ENCODE measurements at places on chromosomes 12 and 14. TPM values are rescaled to one million over a fixed set of nuclear protein-coding genes. Genes with fewer than 3 reads are reported as not detected.

- no peak for DNase-seq
These were observed 575.3 kb downstream of the TMTC2 start for GRCh38 chr12:83261998-83262397.

- no peak for DNase-seq
These were observed 37.2 kb downstream of the DPF3 start for GRCh38 chr14:72856530-72857266.

PAH gene
- not detected for total RNA-seq

TOMM20L gene
- not detected for total RNA-seq

GRCh38 chr12:83057436-83057835 is 370.7 kb downstream of the TMTC2 start:
- DNase-seq, result no peak

DNA sequence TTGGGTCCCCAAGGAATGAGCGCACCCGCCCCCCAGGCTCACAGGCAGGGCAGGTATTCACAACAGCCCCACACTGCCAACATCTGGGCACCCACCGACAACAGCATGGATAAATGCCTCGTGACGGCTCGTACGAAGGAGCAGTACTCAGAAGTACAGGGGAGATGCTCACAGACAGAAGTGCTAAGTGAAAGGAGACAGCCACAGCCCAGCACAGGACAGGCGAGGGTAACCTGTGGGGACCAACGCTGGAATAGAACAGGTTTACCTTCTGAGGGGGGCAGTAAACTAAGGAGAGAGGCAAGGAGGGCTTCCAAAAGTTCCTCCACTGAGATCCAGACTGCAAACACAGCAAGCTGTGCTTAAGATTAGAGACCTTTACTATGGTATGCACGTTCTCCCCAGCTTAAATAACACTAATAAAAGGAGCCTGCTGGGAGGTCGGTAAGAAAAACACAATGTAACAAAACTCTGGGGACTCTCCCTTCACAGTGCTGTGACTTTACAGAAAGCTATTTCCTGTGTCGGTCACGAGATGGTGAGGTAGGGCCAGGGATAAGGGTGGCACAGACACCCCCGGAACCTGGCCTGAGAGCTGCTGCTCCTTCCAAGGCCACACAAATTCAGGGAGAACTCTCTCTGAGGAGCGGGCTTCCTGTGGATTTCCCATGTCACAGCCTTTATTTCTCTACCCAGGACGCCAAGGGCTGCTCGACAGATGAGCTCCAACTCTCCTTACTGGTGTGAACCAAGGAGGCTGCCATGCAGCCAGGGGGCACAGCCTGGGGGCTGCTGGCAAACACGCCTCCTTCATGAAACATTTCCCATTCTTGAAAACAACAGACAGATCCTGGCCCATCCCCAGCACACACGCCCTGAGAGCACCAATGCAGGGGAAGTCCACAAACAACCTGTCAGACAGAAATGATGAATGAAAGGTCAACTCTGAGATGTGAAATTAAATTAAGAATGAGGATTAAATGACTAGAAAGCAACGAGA is 26.3 kb downstream of the SLC15A4 start:
- no peak for DNase-seq

DNA sequence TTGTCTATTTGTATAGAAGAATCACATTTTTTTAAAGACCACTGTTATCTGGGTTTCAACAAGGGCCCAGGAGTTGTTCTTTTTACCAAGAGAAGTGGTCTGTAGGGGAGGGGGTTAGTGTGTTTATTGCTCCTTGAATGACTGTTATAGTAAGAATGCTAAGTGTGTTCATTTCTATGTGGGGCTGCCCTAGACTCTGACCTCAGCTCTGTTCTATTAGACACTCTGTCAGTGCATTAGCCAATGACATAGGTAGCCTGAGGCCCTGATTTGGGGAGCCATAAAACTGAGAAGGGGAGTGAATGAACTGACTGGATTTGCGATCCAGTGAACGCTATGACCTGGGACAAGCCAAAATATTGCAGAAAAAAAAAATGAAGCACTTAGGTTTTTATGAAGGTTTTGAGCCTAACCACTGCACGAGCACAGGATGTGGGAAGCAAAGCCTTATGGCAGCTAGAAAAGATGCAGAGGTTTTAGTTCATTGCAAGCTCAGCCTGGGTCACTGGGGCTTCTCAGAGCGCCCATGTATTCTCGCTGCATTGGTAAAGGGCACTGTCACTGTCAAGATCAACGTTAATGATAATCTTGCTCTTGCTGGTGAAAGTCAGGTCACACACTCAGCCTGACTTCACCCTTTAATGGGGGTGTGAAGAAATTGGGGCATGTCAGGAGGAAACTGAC is 63.8 kb downstream of the PRKCH start:
- DNase-seq, result no peak

- no peak for DNase-seq
These were observed 41.3 kb downstream of the SSH1 start for GRCh38 chr12:108815875-108816594.

LBHD2 gene
- total RNA-seq, result not detected

GRCh38 chr12:24742378-24742777 is 206.5 kb downstream of the BCAT1 start:
- DNase-seq, result no peak

- DNase-seq, result no peak
These were observed 18.8 kb downstream of the ATP5MC2 start for GRCh38 chr12:53657041-53657440.

DNA sequence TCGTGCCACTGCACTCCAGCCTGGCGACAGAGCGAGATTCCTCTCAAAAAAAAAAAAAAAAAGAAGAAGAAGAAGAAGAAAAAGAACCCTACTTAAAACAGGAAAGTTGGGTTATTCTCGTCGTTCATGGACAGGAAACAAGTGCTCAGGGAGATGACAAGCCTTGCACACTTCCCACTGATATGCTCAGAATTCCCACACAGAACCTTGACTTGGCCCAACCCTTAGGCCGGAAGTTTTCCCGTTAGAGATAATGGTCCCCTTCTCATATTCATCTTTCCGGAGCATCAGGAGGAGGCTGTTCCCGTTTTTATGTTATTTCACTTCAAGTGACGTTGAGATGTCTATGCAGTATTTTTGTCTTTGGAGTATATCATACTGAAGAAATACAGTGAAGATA is 36.2 kb downstream of the APOBEC1 start:
- no peak for DNase-seq

- no peak for DNase-seq
These were observed 17.8 kb downstream of the FBLN5 start for GRCh38 chr14:91929700-91930099.

MORN3 gene
- total RNA-seq, result 4.9 TPM

GRCh38 chr12:130280231-130280630 is 57.5 kb upstream of the PIWIL1 start:
- no peak for DNase-seq

CLEC2D gene
- 1.6 TPM for total RNA-seq

GLS2 gene
- total RNA-seq, result 6.7 TPM

PCED1B gene
- 0.96 TPM for total RNA-seq

DIO2 gene
- total RNA-seq, result 16.5 TPM

SLC2A14 gene
- 0.13 TPM for total RNA-seq

- DNase-seq, result peak; percentile 28
These were observed 59.4 kb downstream of the TSPAN11 start for GRCh38 chr12:30985814-30986452.

GRCh38 chr14:93744876-93745275 is 43.4 kb downstream of the PRIMA1 start:
- no peak for DNase-seq

GRCh38 chr12:55850893-55851292 is 8.2 kb upstream of the MMP19 start:
- DNase-seq, result no peak

- DNase-seq, result no peak
These were observed 82.5 kb upstream of the EVL start for GRCh38 chr14:99982537-99983250.

- no peak for DNase-seq
These were observed 137.5 kb upstream of the CCND2 start for GRCh38 chr12:4135919-4136605.

DNA sequence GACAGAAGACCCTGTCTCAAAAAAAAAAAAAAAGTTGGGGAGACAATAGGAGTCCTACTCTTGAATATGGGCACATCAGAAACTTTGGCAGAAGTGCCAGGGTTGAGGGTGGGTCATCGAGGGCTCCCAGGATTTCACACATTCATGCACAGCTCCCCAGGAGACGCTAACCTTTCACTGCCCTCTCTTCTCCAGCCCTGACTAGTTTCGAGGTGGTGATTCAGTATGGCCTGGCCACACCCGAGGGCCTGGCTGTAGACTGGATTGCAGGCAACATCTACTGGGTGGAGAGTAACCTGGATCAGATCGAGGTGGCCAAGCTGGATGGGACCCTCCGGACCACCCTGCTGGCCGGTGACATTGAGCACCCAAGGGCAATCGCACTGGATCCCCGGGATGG is 29.4 kb upstream of the LRP1-AS start:
- no peak for DNase-seq

GRCh38 chr12:124147575-124147974 is 147.3 kb upstream of the RFLNA start:
- no peak for DNase-seq

INSM2 gene
- total RNA-seq, result not detected

DNA sequence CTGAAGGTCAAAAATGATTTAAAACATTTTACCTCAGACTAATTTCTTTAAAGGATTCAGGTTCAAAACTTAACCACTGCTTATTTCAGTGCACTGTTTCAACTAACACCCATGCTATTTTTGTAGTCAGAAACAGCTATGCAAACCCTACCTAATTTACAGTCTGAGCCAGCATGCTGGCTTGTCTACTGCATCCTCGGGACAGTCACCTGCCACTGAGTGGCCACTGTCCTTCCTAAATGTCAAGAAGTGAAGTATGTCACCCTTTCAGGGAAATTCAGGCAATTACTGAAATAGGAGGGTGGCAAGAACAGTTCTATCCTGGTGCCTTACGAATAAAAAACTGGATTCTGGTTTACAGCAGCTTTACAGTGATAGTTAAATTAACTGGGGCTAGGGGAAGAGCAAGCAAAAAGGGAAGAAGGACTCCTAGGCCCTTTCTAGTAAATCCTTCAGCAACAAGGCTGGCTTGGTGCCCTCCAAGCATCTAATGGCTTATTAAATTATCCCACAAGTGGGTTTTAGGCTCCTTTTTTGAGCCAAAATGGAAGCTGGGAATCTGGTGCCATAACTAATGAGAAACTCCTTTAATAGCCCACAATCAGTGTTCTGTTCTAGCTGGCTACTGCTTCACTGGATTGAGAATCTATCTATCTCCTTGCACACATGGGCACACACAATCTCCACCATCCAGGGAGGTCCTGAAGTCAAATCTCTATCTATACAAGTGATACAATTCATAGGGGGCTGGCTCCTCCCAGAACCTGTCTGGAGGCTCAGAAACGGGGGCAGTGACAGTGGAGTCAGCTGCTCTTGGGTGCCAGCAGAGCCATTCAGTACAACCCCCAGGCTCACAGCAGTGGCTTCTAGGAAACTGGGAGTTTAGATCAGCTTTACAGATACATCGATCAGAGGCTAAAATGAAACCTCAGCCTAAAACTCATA is 43.4 kb downstream of the SH2B3 start:
- peak; percentile 66 for DNase-seq

GRCh38 chr14:69710378-69710777 is 56.6 kb upstream of the SRSF5 start:
- peak; percentile 62 for DNase-seq

PGF gene
- 9.8 TPM for total RNA-seq

- DNase-seq, result no peak
These were observed 59.0 kb upstream of the DLK1 start for GRCh38 chr14:100667656-100668055.

DNA sequence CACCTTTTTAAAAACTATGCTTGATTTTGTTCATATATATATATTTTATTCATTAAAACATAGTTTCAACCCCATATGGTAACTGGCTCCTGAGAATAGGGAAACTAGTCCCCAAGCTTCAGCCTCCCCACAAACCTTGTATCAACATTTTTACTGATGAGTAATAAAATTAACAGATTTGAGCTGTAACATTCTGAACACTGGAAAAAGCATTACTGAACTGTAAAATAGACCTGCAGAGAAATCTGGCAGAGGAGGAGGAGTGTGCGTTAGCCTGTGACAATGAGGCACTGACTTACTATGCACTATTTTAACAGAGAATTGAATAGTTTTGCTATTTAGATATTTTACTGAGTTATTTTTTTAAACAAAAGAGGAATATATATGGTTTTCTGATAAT is 43.1 kb downstream of the FRS2 start:
- no peak for DNase-seq

DNA sequence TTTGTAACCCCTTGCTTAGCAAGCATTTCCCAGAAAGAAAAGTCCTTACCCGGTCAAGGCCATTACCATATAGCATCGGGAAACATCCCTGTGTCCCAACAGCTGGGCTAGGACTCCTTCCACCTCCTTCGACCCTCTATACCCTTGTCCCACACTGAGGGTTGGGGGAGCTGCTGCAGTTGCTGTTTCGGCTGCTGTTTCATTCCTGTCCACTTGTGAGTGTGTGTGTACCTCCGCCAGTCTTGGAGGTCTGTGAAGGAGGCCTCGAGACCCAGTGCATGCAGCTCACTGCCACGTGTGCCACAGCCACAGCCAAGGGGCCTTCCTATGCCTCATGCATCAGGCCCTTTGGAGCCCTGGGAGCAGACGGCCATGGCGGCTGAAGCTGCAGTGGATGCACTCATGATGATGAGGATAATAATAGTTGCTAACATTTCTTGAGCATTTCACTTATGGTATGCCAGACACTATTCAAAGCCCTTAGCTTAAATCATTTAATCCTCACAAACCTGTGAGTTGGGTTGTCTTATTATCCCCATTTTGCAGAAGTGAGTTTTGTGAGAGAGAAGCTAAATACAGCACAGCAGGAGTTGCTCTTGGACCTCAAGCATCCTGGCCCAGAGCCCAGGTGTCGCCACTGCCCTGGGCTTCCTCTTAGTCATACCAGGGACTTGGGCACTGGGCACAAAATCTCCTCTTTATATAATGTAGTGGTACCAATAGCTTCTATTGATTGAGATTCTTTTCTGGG is 156.5 kb downstream of the PRKCH start:
- no peak for DNase-seq

GRCh38 chr12:115975411-115975810 is 302.1 kb downstream of the MED13L start:
- DNase-seq, result no peak

Data from lower leg skin (tissue), 4 donors.